H1 (cell line): ENCODE measurements at places on chromosomes 5 and 9. TPM values are rescaled to one million over a fixed set of nuclear protein-coding genes. Genes with fewer than 3 reads are reported as not detected.

DNA sequence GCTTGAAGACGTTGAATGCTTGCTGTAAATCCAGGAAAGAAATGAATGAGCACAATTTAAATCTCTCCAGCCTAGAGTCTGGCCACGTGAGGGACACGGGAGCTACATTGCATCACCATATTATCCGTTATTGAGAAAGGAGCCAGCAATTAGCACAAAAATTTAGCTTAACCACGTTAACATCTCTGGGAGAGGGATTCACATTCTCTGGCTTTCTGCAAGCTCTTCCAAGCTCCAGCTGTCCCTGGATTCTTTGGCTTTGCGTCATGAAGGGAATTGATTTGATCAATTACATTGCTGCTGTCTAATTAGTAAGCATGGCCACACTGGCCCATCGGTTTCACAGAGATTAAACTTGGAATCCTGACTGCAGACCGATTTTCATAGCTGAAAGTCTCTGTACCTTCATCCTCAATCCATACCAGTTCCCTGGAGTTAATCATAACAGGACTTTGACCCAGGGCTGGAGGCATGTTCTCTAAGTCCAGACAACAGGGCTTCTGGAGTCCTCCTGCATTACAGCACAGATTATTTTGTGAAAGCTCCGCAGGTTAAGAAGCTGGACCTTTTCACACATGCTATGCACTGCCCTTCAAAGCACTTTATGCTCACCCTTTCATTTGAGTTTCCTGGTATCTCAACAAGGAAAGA is 31.6 kb downstream of the ADRA1B start:
- H3K27me3 ChIP-seq: no peaks in the 10 kb centered on the region
- H3K36me3 ChIP-seq: no peaks in the 10 kb centered on the region
- no peak overlapping the region for H3K27ac ChIP-seq

GFRA3 gene
- 0.88 and 1.2 TPM in 2 replicates for total RNA-seq

GRCh38 chr5:178854284-178854683 is 5.5 kb upstream of the ZNF354B start:
- no peaks in the 10 kb centered on the region for H3K27me3 ChIP-seq
- H3K4me3 ChIP-seq: no peak overlapping the region
- no peaks in the 10 kb centered on the region for H3K4me1 ChIP-seq
- no peak overlapping the region for H3K27ac ChIP-seq
- DNase-seq: no peak

DNA sequence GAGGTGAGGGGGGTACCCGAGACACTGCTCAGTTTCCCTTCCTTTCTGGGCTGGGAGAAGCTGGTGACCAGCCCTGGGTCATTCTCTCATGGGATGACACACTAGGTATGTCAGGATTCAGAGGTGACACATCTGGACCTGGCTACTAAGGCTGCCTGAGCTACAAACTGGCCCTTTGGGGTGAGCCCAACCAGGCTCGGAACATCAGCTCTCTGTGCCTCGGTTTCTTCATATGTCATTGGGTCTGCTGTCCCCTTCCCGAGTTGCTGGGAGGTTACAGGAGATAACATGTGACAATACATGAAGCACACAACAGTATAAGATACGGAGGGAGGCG is 11.8 kb downstream of the CARD19 start:
- no peaks in the 10 kb centered on the region for H3K4me1 ChIP-seq
- DNase-seq: no peak
- H3K27me3 ChIP-seq: no peaks in the 10 kb centered on the region
- no peak overlapping the region for H3K27ac ChIP-seq

- peak overlapping the region; percentile 95 for H3K4me3 ChIP-seq
- no peak for DNase-seq
- peak overlapping the region; percentile 89 for H3K27ac ChIP-seq
- peaks cover 46% of the 10 kb centered on the region for H3K36me3 ChIP-seq
- H3K4me1 ChIP-seq: no peaks in the 10 kb centered on the region
- no peaks in the 10 kb centered on the region for H3K27me3 ChIP-seq
Observed at GRCh38 chr9:124860582-124861341, 995 bp downstream of the RPL35 start.

DNA sequence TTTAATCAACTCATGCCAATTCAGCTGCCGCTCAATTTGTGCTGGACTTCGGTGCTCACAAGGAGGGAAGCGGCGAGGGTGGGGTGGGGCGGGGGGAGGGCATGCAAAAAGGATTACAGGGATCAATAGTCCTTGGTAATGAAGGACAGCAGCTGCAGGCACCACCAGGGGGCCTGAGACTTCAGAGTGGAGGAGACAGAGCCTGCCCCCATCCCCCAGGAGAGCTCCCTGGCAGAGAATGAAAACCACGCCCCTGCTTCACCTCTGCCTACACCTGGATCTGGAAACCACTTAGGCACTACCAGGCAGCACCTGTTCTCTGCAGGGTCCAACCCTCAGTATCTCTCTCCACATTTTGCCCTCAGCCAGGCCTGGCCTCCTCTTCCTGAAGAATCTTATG is 155.6 kb downstream of the TRIM32 start:
- no peaks in the 10 kb centered on the region for H3K27me3 ChIP-seq
- H3K4me1 ChIP-seq: peaks cover 15% of the 10 kb centered on the region
- peak; percentile 63 for DNase-seq
- no peak overlapping the region for H3K4me3 ChIP-seq

DNA sequence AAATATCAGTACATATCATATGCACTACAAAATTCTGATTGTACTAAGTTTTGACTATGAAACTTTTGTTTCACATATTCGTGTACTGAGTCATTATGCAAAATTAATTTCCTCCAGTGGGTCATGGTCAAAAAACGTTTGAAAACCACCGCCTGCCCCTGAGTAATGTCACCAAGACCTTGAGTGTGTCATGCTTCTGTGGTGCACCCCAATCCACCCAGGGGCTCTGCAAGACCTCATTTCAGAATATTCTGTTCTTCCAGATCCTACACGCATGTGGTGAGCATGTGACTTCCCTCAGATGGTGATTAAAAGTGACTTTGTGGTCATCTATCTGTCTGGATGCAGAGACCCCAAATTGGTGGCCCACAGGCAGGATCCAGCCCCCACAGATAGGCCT is 31.0 kb downstream of the ABLIM3 start:
- H3K27ac ChIP-seq: no peak overlapping the region
- H3K4me1 ChIP-seq: no peaks in the 10 kb centered on the region
- H3K4me3 ChIP-seq: no peak overlapping the region
- H3K36me3 ChIP-seq: no peaks in the 10 kb centered on the region
- DNase-seq: no peak

- H3K27me3 ChIP-seq: no peaks in the 10 kb centered on the region
- no peak overlapping the region for H3K27ac ChIP-seq
- DNase-seq: no peak
- no peaks in the 10 kb centered on the region; the same call in 1 of the 2 replicates for H3K36me3 ChIP-seq
- H3K4me3 ChIP-seq: no peak overlapping the region
Observed at GRCh38 chr5:8462565-8462964, 593.6 kb downstream of the MTRR start.

SH3RF2 gene
- 0.65 and 0.95 TPM in 2 replicates for total RNA-seq

S1PR3 gene
- total RNA-seq: 6.4 and 7.2 TPM in 2 replicates

SLC6A19 gene
- not detected in 2 replicates for total RNA-seq

DNA sequence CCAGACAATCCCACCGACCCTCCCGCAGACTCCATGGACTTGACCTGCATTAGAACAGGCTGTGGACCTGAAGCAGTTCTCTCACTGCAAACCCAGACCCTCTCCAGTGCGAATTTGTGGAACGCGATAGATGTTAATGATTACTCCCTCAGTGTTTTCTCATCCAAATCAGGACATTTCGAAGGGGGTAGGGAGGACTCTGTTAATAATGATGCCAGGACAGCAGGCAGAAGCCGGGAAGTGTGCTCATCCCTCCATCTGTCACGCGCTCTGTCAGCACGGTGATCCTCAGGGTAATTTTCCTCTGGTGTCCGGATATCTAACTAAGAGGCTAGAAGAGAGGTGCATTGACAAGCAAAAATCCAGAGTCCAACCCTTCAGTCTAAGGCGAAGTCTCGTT is 18.8 kb downstream of the RAPGEF1 start:
- no peak overlapping the region for H3K4me3 ChIP-seq
- no peak for DNase-seq
- no peaks in the 10 kb centered on the region for H3K36me3 ChIP-seq
- no peaks in the 10 kb centered on the region for H3K27me3 ChIP-seq
- no peaks in the 10 kb centered on the region for H3K4me1 ChIP-seq
- H3K27ac ChIP-seq: no peak overlapping the region

DNA sequence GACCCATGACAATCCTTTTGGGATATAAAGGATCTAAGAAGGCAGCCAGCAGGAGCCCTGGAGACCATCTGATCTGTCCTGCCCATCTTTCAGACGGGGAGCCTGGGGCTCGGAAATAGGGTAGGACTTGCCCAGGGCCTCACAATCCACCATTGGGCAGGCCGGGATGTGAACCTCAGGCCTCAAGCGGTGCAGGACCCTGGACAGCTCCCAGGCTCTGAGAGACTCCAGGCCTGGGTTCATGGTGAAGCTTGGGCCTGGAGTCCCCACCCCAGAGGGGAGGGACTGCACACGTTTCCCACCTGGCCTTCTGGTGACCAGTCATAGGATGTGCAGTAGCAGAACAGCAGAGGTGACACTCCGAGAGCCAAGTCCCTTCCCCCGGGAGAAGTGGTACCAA is 36.6 kb upstream of the RAPGEF1 start:
- H3K4me3 ChIP-seq: no peak overlapping the region
- DNase-seq: no peak
- no peak overlapping the region for H3K27ac ChIP-seq

DNA sequence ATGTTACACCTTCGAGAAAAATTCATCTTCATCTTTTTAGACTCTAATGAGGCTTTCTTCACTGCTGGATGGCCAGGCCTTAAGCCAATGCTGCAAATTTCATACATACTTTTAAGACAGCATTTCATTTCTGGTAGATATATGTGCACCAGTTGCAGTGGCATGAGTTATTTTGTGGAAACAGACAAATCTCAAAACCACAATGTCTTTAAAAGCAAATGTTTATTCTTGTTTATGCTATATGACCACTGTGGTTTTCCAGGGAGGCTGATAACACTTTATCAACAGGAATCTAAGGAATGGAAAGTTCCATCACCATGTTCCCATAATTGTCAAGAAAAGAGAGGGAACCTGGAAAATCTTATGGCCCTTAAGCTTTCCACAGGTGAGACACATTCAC is 27.7 kb downstream of the CDH9 start:
- no peak for DNase-seq
- H3K27me3 ChIP-seq: no peaks in the 10 kb centered on the region
- H3K27ac ChIP-seq: no peak overlapping the region
- H3K36me3 ChIP-seq: no peaks in the 10 kb centered on the region
- no peak overlapping the region for H3K4me3 ChIP-seq
